ENCODE measurements at places on chromosomes 12 and 14.

GRCh38 chr12:106392759-106393158 is 35.2 kb downstream of the POLR3B start:
- DNase-seq = no peak

DNA sequence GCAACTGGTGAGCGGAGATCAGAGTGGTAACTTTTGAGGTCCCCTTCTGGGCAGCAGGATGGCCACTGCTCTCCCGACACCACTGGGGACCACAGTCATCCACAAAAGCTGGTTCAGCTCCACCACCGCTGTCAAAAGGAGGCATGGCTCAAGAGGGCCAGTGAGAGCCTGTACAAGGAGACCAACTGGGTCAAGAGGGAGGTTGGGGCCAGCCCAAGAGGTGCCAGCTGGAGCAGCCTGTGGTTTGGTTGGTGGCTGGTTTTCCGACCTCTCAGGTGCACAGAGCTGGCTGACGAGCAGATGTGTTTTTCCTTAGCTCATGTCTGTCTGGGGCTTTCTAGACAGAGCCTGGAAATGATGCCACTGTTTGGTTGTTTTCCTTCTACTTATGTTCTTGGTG is 60.1 kb downstream of the ERH start:
- no peak for DNase-seq

- DNase-seq = no peak
These were observed 240.0 kb upstream of the TMEM132C start for GRCh38 chr12:128026696-128027574.

DNA sequence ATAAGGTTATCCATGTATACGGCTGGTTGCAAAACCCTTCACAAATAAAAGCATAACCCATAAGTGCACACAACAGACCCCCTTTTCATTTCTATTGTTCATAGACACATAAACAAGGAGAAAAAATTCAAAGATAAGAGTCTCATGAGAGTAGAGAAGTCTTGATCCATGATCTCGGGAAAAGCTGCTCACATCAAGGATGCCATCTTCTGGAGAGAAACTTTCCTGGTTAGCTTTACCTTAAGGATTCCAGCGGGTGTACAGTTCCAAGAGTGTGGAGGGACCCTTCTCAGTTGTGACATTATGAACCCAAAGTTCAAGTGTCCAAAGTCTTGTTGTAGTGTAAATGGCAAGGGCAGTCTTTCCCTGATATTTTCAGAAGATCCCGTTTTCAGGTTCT is 144.5 kb downstream of the LLPH start:
- DNase-seq = no peak

GRCh38 chr14:75824318-75824717 is 157.5 kb downstream of the TGFB3 start:
- DNase-seq = no peak

GRCh38 chr12:86216591-86216990 is 39.6 kb downstream of the MGAT4C start:
- DNase-seq = no peak

Data from pancreas (tissue), 10 donors.